Mesothelial cell of epicardium (in vitro differentiated cells): ENCODE measurements at places on chromosomes 5 and 9. TPM values are rescaled to one million over a fixed set of nuclear protein-coding genes. Genes with fewer than 3 reads are reported as not detected.

DNA sequence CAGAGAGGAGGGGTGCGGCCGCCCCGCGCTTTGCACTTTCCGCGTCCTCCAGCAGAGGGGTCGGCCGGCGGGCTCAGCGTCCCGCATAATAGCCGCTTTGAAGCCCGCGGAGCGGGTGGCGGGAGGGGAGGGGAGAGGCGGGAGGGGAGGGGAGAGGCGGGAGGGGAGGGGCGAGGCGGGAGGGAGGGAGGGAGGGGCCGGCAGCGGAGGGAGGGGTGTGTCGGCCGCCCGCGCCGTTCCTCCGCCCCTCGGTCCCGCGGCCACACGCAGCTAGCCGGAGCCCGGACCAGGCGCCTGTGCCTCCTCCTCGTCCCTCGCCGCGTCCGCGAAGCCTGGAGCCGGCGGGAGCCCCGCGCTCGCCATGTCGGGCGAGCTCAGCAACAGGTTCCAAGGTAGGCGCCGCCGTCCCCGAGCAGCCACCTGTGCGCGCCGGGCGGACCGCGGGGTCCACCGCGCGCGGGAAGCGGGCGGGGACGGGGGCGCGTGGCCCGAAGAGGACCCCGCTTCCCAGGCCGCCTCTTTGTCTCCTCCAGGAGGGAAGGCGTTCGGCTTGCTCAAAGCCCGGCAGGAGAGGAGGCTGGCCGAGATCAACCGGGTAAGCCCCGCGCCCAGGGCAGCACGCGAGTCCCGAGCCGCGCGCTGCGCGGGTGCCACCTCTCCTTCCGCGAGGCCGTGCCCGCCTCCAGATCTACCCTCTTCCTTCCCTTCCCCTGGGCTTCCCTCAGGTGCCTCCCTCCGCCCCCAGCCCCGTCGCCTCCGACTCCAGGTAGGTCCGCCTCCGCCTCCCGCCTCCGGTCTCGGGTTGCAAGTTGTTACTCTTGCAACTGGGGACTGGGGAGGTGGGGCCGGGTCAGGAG is at the start of gene AIF1L:
AIF1L (plus strand) TSS at position 263 of the 857 bp plus-strand sequence; CDS start at position 362, 99 bp downstream.
- peak; percentile 44 for DNase-seq

- no peak for DNase-seq
Measured at GRCh38 chr9:20023210-20023905, 234.5 kb upstream of the SLC24A2 start.

DNA sequence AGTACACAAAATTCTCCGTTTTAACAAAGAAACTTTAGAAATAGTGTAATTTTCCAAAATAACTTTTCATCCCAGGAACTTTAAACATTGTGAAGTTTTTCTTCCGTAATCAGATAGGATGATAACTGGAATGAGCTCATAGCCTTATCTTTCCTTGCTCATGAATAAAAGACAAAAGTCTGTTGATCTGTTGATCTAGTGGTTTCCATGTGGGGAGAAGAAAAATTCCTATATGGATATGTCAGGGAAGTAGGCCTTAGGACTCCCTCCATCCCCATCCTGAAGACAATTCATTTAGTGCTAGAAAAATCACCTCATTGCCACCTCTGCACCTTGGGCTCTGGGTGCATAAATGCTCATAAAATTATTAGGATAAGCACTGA is 266.6 kb downstream of the SMARCA2 start:
- DNase-seq: no peak

- DNase-seq: no peak
Measured at GRCh38 chr5:51544031-51544785, 161.0 kb downstream of the ISL1 start.

- DNase-seq: no peak
Measured at GRCh38 chr5:81572201-81572600, 178.3 kb upstream of the ACOT12 start.

DNA sequence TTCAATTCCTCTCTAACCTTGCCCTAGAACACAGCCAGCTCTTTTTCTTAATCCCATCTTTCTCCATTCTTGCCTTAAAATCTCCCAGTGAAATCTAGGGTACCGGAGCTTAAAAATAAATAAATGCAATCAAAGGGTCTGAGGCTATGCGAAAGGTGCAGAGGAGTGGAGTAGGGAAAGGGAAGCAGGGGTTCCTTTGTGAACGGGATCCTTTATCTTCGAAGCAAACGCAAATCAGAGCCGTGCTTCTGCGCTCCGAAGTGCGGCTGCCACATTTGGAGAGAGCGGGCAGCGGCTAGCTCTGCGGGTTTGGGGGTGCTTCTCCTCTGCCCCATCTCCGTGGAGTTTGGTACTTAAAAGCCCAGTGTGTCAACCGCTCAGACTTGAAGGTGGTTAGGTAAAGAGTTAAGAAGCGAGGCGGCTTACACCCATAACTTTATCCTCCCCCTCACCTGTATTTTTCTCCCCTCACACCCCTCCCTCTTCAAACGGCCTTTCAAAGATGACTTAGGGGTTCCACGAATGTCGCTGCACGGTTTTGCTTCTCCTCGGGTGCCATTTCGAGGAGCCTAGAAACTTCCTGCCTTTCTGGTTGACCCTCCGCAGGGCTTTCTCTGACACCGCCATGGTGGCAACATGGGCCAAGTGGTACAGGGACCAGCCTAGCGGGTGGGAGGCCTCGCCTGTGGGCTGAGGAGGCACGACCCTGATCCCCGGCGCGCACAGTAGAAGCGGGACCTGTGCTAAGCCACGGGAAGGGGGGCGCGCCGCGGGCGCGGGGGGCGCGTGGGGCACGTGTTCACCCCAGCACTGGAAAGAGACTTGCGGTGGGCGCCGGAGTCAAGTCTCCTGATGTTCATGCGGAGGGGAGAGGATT is 31.7 kb upstream of the NFIB start:
- DNase-seq: no peak

GRCh38 chr5:91140657-91141056 is 242.5 kb downstream of the ARRDC3 start:
- DNase-seq: no peak

- no peak for DNase-seq
Measured at GRCh38 chr5:57499262-57500050, 16.8 kb upstream of the ACTBL2 start.

- DNase-seq: no peak
Measured at GRCh38 chr9:127245637-127246164, 18.9 kb upstream of the GARNL3 start.

The AGXT2 gene
- total RNA-seq: not detected in 3 replicates

The FAM114A2 gene
- 27.6 to 29.2 TPM (median 28.3 TPM) in 3 replicates for total RNA-seq

The BDP1 gene
- 32.5 to 32.9 TPM (median 32.5 TPM) in 3 replicates for total RNA-seq

The NRG2 gene
- 2.0 to 2.8 TPM (median 2.0 TPM) in 3 replicates for total RNA-seq

The TYRP1 gene
- 0.42 to 1.0 TPM (median 0.64 TPM) in 3 replicates for total RNA-seq

The GRIN3A gene
- 3.0 to 4.1 TPM (median 3.3 TPM) in 3 replicates for total RNA-seq

The IL9 gene
- not detected in 3 replicates for total RNA-seq
